ENCODE measurements at places on chromosomes 13 and 19.

DNA sequence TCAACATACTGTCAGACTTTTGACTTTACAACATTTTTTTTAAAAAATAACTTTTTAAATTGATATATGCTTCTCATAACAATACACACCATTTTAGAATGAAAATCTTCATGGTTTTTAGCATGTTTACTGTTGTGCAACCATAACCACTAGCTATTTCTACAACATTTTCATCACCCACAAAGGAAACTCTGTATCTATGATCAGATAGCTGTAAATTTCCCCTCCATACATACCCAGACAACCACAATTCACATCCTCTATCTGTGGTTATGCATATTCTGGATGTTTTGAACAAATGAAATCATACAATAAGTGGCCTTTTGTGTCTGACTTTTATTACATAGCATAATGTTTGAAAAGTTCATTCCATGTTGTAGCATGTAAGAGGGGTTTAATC, 1666.0 kb downstream of the EFNB2 start:
- DNase-seq: peak; percentile 93

DNA sequence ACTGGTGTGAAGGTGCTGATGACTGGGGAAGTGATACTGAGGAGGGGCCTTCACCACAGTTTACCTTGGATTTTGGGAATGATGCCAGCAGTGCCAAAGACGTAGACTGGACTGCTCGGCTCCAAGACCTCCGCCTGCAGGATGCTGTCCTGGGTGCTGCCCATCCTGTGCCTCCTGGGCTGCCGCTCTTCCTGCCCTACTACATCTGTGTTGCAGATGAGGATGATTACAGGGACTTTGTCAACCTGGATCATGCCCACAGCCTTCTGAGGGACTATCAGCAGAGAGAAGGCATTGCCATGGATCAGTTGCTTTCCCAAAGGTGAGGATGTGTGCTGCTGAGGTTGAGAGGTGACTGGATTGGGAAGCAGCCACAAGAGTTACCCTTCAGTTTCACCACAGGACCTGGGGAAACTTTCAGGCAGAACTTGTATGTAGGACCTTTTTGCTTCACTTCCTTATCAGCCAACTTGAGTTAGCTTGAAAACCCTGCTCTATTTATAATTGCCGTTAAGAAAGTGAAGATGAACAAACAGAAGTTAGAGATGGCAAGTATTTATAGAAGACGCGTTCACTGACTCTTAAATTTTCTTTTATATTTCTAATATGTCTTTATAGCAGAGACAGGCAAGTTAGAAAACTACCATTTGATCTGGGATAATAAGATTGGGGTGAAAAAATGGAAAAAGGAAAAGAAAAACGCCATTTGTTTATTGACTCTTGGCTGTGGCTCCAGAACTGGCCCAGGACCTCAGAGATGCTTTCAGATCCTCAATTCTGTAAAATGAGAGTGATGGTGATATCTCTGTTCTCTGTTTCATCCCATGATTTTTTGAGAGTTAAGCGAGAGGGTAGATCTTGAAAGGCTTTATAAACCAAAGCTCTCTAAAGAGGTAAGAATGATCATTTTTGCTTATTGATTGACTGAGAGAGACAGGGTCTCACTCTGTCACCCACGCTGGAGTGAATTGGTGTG, 5.3 kb downstream of the PDCD2L start:
- DNase-seq: peak; percentile 69

DNA sequence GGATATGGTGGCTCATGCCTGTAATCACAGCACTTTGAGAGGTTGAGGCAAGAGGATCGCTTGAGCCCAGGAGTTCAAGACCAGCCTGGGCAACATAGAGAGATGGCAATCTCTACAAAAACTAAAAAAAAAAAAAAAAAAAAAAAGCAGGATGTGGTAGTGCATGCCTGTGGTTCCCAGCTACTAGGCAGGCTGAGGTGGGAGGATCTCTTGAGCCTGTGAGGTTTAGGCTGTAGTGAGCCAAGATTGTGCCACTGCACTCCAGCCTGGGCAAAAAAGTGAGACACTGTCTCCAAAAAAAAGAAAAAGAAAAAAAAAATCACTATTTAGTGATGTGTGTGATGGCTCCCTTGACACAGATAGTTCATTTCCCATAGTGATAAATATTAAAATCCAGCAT, 365.0 kb upstream of the NBEA start:
- no peak for DNase-seq

- no peak for DNase-seq
These were observed 23.4 kb upstream of the EID2 start for GRCh38 chr19:39563408-39563807.

- DNase-seq: peak; percentile 25
These were observed 3.0 kb upstream of the ZNF444 start for GRCh38 chr19:56138069-56138468.

DNA sequence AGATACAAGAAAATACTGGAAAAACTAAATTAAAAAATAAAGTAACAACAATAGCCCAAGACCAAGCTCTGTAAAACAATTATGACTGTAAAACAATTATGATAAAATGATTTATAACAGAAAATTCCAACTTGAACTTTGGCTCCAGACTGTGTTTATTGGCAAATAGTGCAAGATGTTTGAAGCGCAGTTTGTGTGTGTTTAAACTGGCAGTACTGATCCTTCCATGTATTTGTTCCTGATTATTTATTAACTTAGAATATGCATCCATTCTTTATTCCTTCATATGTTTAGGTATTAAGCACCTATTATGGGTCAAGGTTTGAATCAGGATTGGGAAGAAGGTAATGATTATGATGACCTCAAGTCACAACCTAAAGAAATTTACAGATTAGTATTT, 37.8 kb downstream of the ZNF582 start:
- no peak for DNase-seq

- DNase-seq: no peak
These were observed 115.4 kb downstream of the UGGT2 start for GRCh38 chr13:95937714-95938320.

GRCh38 chr19:5407356-5407755, 47.9 kb upstream of the ZNRF4 start:
- DNase-seq: no peak

GRCh38 chr19:13958043-13958442, 5.7 kb downstream of the DCAF15 start:
- no peak for DNase-seq

DNA sequence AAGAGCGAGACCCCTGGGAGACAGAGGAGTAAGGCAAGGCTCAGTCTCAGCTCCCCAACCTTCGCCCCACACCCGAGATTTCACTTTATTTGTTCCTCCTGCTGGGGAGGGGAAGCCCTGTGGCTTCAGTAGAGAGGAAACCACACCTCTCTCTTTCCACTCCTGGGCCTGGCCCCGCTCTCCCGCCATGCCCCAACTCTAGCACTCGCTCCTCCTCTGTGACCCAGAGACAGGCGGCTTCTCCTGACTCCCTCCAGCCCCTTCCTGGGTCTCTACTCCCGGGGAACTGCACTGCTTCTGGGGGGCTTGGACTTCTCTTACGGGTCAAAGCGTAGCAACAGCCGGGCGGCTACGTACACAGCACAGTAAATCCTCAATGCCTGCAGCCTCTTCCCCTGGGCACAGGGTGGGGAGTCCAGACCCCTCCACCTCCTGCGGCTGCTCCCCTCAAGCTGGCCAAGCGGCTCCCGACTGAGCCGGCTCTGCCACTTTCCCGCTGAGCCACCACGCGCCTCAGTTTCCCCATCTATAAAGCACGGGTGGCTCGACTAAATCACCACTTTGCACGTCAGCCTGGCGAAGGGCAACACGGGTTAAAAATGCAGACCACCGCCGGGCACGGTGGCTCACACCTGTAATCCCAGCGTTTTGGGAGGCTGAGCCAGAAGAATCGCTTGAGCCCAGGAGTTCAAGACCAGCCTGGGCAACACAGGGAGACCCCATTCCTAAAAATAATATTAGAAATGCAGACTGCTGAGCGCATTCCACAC, 1.4 kb downstream of the RNF126 start:
- DNase-seq: peak; percentile 50

GRCh38 chr19:52748336-52748950, 13.6 kb upstream of the ZNF611 start:
- peak; percentile 35 for DNase-seq

DNA sequence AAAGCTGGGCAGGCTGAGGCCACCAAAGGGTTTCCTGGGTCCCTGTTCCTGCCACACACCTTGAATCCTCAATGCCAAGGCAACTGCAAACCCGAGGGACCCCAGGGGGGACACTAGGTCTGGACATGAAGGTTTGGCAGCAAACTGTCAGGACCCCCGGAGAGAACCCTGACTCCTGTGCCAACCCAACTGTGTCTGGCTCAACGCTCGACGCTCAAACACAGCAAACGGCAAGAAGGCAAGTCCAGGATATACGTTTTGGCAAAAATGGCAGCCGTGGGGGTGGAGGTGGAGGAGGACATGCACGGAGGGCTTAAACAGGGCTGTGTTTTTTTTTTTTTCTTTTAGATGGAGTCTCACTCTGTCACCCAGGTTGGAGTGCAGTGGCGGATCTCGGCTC, 73.0 kb downstream of the GADD45B start:
- no peak for DNase-seq

GRCh38 chr13:37488726-37489125, 109.8 kb downstream of the POSTN start:
- no peak for DNase-seq

GRCh38 chr13:31639443-31640163, 99.7 kb upstream of the RXFP2 start:
- no peak for DNase-seq

GRCh38 chr13:39926345-39926744, 270.9 kb downstream of the COG6 start:
- DNase-seq: no peak

GRCh38 chr13:99489028-99489427, 12.2 kb upstream of the TM9SF2 start:
- no peak for DNase-seq

DNA sequence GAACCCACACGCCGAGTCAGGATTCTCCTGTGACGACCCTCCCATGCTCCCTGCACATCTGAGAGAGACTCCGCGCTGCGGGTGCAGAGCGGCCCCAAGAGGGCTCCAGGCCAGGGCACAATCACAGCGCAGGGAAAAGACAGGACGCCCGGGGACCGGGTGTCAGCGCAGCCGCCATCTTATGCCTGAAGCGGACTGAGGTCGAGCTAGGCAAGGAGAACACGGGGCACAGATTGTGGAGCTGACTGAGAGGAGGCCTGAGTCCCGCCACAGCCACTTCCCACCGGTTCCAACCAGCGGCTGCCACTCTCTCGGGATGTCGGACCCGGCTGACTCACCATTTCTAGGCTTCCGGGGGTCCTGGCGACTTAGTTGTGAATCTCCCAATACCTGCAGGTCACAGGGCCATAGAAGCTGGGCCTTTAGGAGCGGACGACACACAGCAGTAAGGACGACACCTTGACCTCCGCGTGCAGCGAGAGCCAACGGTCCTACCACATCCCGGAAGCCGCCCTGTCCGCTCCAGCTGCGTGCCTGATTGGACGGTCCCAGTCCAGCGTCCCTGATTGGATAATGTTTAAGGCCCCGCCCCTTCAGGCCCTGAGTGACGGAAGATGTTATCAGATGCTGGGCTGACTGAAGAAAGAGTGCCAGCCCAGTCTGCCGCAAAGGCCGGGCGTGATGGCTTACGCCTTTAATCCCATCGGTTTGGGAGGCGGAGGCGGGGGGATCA, at the start of gene ZNF728:
Gene ZNF728, minus strand, starts transcription at position 487 of the 733 bp plus-strand sequence. Its CDS starts 146 bp downstream, at position 341.
- DNase-seq: no peak

DNA sequence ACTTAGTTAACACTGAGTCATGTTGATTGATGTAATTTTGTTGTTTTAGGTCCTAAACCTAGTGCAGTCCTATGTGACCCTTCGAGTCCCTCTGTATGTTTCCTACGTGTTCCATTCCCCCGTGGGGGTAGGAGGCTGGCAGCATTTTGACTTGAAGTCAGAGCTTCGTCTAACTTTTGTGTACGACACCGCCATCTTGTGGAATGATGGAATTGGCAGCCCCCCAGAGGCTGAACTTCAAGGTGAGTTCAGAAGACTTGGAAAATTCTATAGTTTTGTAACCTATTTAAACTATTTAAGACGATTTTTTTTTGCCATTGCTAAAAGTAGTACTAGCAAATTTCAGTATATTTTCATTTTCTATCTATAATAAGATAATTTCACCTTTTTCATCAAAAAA, 117.9 kb downstream of the STOML3 start:
- no peak for DNase-seq

- DNase-seq: no peak
These were observed 12.6 kb downstream of the KHSRP start for GRCh38 chr19:6412061-6412446.

All from MV-4-11 (cell line).